MM.1S (cell line): ENCODE measurements at places on chromosomes 13 and 19.

- DNase-seq = no peak
Measured at GRCh38 chr13:112131713-112132113, 64.8 kb downstream of the SOX1 start.

DNA sequence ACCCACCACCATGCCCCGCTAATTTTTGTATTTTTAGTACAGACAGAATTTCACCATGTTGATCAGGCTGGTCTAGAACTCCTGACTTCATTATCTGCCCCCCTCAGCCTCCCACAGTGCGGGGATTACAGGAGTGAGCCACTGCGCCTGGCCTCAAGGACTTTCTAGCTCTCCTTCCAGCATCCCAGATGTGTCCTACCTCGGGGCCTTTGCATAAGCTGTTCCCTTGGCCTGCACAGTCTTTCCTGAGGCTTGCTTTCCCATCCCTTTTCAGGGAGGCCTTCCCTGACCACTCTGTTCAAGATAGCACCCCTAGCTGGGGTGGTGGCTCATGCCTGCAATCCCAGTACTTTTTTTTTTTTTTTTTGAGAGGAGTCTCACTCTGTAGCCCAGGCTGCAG lies 14.3 kb upstream of the BCAM start:
- no peak for DNase-seq

GRCh38 chr13:27283906-27284493 lies 13.4 kb downstream of the RASL11A start:
- DNase-seq = no peak

- DNase-seq = no peak
Measured at GRCh38 chr13:111384441-111385182, 64.2 kb downstream of the TEX29 start.

DNA sequence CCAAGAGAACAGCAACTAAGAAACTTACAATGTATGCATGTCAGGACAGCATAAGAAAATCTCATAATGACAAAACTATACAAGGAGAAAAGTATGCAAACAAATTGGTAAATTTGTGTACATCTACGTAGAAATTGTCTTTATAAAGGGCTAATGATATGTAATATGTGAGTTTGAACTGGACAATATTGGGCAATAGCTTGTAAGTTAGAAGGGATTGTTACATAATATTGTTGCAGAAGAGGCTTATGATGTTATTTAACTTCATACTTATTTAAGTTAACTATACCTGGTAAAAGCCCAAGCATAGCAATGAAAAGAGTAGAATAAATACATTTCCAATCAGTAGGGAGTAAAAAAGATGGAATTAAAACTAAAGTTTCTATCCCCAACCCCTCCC lies 134.0 kb downstream of the MAB21L1 start:
- no peak for DNase-seq

DNA sequence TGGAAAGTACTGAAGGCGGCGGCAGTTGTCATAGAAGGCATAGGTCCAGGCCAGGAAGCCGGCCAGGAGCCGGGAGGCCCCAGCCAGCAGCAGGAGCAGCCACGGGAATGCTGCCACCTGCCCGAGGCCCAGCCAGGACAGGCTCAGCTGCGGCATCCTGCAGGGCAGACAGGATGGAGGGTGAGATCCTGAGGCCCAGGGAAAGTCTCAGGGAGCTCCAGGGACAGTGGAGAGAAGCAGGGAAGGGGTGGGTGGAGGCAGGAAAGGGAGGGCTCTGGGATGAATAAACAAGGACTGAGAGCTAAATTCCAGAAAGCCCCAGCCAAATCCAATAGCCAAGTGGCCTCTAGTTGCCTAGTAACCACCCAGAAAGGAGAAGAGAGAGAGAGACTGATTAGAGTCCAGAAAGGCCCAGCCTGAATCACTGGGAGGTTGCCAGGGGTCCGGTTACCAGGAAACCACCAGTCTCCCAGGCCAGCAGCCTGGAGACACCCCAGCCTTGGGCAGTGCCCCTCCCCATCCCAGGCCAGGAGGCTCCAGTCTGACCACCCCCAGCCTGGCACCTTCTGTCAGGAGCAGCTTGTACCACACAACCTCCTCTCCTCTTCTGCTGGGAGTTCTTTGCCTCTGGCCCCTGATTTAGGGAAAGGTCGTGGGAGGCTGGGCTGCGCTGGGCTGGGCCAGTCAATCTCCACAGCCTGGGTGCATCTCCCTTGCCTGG lies 7.5 kb upstream of the OR10H5 start:
- DNase-seq = no peak

DNA sequence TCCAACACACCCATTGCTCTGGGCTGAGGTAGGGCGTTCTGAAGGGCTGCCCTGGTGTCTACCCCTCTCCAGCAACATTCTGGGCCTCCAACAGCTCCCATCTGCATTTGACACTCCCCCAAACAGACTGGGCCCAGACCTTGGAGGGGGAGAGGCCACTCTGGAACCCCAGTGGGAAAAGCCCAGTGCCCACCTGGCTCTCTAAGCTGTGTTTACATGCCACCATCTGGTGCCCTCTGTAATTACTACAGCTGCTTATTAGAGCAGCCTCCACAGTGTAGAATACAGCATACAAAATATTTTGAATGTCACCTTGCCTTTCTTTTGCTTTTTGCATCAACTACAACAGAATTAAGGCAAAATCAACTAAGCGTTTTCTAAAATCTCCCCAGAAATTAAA lies 35.8 kb upstream of the TM9SF2 start:
- DNase-seq = no peak

DNA sequence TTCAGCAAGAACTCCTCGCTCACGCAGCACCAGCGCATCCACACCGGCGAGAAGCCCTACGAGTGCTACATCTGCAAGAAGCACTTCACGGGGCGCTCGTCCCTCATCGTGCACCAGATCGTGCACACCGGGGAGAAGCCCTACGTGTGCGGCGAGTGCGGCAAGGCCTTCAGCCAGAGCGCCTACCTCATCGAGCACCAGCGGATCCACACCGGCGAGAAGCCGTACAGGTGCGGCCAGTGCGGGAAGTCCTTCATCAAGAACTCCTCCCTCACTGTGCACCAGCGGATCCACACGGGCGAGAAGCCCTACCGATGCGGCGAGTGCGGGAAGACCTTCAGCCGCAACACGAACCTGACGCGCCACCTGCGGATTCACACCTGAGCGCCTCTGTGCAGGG lies 20.6 kb upstream of the SMIM17 start:
- DNase-seq = no peak

DNA sequence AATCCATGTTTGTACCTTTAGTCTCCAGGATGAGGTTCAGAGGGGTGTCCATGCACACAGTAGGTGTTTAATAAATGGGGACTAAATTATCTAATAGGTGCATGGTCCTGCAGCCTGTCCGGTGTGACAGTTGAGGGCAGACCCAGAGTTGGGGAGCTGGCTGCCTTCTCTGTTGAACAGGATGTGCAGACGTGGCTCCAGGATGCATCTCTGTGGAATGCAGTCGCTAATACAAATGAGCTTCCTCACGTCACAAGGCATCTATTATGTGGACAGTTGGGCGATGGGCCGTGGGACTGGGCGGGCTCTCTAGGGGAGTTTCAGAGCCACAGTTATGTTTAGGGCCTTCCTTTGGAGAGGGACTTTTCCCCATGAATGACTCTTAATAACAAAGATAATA lies 71.0 kb downstream of the SIPA1L3 start:
- no peak for DNase-seq

- no peak for DNase-seq
Measured at GRCh38 chr13:105207572-105208293, 1327.7 kb downstream of the EFNB2 start.

GRCh38 chr19:2229103-2230032 lies 6.8 kb downstream of the PLEKHJ1 start:
- no peak for DNase-seq

- DNase-seq = no peak
Measured at GRCh38 chr19:28889941-28890670, 322.8 kb downstream of the UQCRFS1 start.

DNA sequence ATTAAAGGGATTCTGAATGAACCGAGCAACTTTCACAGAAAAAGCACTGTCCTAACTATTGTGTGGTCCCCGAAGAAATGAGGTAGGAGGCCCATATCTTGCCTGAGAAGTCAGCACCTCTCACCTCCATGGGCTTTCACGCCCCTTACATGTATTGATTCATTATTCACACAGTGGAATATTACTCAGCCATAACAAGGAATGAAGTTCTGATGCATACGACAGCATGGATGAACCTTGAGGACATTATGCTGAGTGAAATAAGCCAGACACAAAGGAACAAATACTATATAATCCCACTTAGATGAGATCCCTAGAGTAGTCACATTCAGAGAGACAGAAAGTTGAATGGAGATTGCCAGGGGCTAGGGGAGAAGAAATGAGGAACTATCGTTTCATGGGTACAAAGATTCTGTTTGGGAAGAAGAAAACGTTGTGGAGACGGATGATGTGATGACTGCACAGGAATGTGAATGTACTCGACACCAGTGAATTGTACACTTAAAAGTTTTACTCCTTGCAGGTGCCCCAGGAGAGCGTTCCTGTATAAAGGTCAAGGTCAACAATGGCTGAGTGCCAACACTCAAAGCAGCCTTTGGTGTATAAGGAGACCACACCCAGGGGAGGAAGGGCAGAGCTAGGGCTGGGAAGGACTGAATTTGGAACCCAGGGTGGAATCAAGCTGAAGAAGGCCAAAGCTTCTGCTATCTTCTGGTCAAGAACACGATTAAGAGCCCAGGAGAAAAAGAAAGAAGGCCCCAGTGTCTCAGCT lies 22.5 kb downstream of the ZIC5 start:
- no peak for DNase-seq

GRCh38 chr19:1272423-1273262 lies 2.7 kb upstream of the FAM174C start:
- no peak for DNase-seq

GRCh38 chr13:76656500-76656899 lies 229.7 kb downstream of the KCTD12 start:
- DNase-seq = no peak

DNA sequence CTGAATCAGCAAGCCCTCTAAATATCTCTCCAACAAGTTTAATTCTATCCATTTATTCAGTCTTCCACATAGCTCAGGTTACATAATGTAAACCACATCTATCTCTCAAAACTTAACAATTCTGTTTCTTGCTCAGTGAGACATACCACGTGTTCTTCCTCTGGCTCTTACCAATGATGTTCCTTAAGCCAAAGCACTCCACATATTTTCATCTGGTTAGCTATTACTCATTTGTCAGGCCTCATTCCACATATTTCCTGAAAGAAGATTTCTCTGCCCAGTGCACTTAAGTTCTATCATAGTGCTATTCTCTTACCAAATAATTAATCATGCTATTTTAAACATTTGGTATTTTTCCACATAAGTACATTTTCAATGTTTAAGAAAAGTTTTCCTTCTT lies 403.3 kb upstream of the ATXN8OS start:
- DNase-seq = no peak

GRCh38 chr19:40687525-40688016 lies 2.9 kb downstream of the NUMBL start:
- DNase-seq = no peak

GRCh38 chr13:103945836-103946235 lies 879.6 kb upstream of the SLC10A2 start:
- no peak for DNase-seq

- peak; percentile 57 for DNase-seq
Measured at GRCh38 chr13:28047757-28048388, 52.5 kb downstream of the FLT3 start.

DNA sequence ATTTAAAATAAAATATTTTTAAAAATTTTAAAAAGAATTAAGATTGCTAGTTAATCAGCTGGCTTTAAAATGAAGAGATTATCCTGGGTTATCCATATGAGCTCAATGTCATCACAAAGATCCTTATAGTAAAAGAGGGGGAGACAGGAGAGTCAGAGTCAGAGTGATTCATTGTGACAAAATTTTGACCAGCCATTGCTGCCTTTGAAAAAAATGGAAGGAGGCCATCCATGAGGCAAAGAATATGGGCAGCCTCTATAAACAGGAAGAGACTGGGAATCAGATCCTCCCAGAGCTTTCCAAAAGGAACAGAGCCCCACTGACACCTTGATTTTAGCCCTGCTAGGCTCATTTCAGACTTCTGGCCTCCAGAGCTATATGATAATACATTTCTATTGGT lies 9.3 kb upstream of the RUBCNL start:
- no peak for DNase-seq

DNA sequence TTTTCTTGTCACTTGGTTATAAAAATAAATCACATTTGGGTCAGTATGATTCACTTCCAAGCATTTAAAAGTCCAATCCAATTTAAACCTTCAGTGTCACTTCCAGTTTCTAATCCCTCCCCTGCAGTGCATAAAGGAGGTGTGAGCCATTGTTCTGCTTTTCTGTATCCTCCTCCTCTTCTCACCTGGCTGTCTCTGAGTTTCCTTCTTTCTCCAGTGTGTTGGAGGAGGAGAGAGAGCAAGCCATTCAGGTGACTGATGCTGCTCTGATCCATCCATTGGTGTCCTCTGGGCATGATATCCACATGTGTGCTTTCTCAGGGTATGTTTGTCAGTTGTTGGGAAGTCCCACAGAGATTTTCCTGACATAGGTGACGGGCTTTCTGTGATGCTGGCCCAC lies 1.2 kb downstream of the NUDT15 start:
- no peak for DNase-seq

GRCh38 chr19:39308531-39309304 lies 11.9 kb downstream of the LRFN1 start:
- DNase-seq = no peak

- DNase-seq = no peak
Measured at GRCh38 chr13:108444448-108444847, 174.9 kb downstream of the TNFSF13B start.

GRCh38 chr13:79432992-79433391 lies 26.9 kb upstream of the RBM26 start:
- DNase-seq = no peak

GRCh38 chr13:28657784-28658538 lies 969 bp upstream of the POMP start:
- no peak for DNase-seq

DNA sequence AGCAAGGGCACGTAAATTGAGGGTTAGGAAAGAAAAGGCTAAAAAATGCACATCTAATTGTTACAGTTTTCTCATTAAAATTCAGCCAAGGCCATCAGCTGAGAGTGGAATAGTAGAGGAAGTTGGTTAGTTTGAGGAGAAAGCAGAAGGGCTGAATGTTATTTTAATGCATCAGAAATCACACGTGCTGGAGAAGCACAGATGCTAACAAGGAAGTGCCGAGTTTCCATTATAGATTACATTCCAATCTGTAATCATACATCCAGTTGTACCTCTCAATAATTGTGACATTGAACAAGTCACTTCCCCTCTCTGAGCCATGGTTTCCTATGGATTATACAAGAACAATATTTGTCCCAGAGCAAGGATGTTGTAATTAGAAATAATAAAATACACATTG lies 25.1 kb downstream of the FPR3 start:
- DNase-seq = no peak
